ENCODE measurements at places on chromosomes 16 and 17. TPM values are rescaled to one million over a fixed set of nuclear protein-coding genes. Genes with fewer than 3 reads are reported as not detected.

Gene TNFSF13
- total RNA-seq, result 1.8 TPM

- no peaks in the 10 kb centered on the region for H3K4me1 ChIP-seq
- no peak for DNase-seq
- H3K4me3 ChIP-seq, result no peak overlapping the region
These were observed 4.6 kb downstream of the CNGB1 start for GRCh38 chr16:57966204-57966771.

DNA sequence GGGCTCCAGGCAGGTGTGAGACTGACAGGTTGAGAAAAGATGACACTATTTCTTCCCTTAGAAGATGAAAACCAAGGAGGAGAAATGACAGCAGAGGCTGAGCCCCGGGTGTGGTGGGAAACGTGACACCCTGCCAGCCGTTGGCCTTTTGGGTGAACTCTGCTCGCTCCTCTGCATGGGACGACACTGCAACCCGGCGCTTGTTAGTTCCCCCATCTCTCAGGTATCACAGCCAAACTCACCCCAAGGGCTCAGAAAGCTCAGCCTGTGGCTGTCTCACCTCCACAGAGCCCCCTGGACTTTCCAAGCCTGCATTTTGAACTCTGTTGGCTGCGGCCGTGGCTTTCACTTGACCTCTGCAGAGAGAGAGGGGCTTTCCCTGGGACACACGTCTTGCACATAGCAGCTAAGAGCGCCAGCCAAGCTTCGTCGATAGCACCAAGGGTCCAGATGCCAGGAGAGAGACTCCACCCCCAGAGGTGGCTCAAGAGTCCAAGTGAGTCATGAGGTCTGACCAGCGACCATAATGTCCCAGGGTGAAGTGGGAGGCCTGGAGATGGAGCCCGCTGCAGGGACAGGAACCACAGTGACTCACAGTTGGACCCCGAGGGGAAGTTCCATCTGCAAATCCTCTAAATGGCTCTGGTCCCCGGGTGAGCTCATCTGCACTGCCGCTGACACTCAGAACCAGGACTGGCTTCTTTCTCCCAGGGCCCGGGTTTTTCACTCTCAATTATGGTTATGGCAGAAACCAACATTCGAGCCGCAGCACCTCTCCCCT, 301.9 kb downstream of the SOX9 start:
- peak; percentile 61 for DNase-seq
- no peak overlapping the region for H3K27ac ChIP-seq
- H3K4me1 ChIP-seq, result peaks cover 14% of the 10 kb centered on the region

Gene CCL13
- total RNA-seq, result not detected
